ENCODE measurements at places on chromosomes 13 and 19.
A peak's percentile ranks its signal among the peaks of the same experiment; 100 is the strongest.

GRCh38 chr19:18128044-18128443 lies 24.9 kb upstream of the PIK3R2 start:
- no peak for DNase-seq

GRCh38 chr19:44587963-44588770 lies 25.2 kb upstream of the IGSF23 start:
- DNase-seq = no peak

- no peak for DNase-seq
Observed at GRCh38 chr19:31232871-31233270, 116.4 kb downstream of the TSHZ3 start.

DNA sequence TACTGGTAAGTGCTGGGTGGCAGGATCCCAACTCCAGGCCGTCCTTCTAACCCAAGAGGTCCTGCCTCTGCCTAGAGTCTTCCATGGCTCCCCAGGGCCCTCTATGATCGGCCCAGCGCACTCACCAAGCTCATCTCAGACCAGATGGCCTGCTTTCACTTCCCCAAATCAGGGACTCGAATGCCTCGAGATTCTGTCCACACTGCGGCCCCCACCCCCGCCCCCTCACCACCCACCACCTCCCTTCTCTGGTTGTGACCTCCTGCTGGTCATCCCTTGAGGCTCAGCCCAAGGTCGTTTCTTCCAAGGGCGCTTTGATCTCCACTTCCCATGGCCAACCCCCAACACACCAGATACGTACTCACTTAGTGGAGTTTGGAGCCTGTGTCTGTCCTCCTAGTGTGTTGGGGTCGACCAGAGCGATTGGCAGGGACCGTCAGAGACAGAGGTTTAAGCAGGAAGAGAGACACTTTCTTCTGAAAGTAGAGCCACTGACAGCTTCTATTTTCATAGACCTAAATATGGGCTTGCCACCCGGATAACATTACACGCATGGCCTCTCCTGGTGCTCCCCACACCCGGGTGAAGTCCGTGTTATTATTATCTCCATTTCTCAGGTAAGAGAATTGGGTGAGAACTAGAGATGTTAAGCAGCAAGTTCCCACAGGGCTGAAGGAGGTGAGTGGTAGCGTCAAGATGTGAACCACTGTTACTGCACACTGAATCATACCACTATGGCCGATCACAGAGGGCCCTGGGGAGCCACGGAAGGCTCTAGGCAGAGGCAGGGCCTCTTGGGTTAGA lies at the start of gene FCER2:
TSS of gene FCER2 (minus strand) at position 478 of the 804 bp plus-strand sequence. CDS start 2,371 bp downstream, outside the sequence.
- DNase-seq = no peak

DNA sequence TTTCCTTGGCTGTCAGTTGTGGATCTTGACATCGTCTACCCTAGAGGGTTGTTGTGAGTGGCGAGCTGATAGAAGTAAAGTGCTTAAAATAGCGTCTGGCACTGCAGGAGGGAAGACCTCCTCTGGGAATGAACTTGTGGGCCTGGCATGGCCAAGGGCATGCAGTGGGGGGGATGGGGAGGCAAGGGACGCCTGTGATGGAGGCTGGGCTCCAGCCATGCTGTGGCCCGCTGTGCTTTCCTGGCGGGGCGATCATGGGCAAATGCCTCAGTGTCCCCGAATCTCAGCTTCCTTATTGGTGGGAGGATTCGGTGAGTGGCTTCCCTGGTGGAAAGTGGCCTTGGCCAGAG lies 10.7 kb downstream of the CARM1 start:
- DNase-seq = no peak

- no peak for DNase-seq
Observed at GRCh38 chr19:41945135-41945766, 13.9 kb downstream of the RABAC1 start.

- DNase-seq = peak; percentile 5
Observed at GRCh38 chr19:15464394-15465385, at the start of gene RASAL3. Gene RASAL3 (minus strand): TSS chr19:15464544. CDS start chr19:15464358, 186 bp downstream.

GRCh38 chr19:35002037-35002535 lies 2.0 kb downstream of the GRAMD1A start:
- no peak for DNase-seq

- no peak for DNase-seq
Observed at GRCh38 chr19:16024266-16025107, 51.8 kb upstream of the TPM4 start.

- DNase-seq = no peak
Observed at GRCh38 chr13:79406597-79406908, 498 bp upstream of the RBM26 start.

DNA sequence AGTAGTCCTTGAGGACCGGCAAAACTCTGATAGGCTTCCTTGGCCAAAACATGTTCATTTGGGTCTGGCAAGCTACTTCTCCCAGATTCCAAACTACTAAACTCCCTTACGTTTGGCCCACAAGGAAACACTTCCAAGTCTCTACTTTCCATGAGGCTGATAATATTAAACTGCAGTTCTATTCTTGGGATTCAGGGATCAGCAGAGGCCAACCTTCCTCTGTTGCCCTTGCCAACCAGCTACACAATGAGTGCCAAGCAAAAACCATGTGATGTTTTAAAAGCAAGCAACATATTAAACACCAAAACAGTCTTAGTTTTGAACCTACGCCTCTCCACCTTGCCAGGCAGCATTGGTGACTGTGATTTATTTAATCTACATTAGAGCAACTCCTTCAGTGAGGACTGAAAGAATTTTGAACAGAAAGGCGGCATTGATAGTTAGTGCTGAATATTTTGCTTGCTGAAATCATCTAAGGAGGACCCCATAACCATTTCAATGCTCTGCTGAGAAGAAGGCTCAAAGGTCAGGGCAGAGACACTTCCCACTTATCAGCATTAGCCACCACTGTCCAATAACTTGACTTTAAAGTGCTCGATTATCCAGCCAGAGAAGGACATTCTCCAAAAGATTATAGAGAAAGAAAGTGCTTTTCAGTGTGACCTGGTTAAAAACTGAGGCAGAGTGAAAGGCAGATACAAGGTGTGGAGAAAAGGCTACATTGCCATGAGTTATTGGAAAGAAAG lies 287.1 kb downstream of the TBC1D4 start:
- DNase-seq = no peak

- DNase-seq = no peak
Observed at GRCh38 chr13:43195551-43195950, 172.2 kb downstream of the DNAJC15 start.

DNA sequence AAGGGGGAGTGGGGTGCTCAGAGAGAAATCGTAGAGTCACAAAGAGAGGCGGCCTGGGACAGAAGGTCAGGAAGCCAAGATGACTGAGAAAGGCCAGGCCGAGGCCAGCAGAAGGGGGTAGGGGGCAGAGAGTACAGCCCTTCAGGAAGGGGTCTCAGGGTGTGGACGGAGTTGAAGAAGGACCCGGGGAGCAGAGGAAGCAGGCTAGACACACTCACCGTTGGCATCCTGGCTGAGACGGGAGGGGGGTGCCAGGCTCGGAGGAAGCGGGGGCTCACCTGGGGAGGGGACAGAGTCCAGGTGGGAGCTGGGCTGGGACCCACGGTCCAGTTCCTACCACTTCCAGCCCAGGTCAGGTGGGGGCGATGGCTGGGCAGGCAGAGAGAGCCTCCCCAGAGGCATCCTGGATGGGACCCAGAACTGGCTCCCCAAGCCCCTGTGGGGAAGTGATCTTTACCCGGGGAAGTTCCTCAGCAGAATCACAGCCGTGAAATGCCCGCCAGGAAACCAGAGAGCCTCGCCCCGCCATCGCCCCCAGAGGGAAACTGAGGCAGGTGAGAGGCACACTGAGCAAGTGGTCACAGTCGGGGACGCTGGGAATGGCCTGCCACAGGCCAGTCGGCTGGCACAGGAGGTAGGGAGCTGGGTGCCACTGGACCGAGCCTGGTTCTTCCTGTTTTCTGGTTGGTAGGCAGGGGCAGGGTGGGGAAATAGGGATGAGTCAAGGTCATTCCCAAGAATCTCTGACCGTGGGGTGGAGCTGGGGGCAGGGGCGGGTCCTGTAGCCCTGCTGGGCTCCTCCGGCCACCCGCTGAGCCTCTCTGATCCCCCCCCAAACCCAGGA lies 1.4 kb downstream of the MATK start:
- peak; percentile 47 for DNase-seq
